ENCODE measurements at places on chromosomes 6 and 20.

- no peak for DNase-seq
Observed at GRCh38 chr20:12305188-12305950, 387.7 kb downstream of the BTBD3 start.

- no peak for DNase-seq
Observed at GRCh38 chr6:116398316-116399010, 27.7 kb downstream of the DSE start.

- DNase-seq: no peak
Observed at GRCh38 chr6:131381052-131381708, 191.8 kb upstream of the ARG1 start.

DNA sequence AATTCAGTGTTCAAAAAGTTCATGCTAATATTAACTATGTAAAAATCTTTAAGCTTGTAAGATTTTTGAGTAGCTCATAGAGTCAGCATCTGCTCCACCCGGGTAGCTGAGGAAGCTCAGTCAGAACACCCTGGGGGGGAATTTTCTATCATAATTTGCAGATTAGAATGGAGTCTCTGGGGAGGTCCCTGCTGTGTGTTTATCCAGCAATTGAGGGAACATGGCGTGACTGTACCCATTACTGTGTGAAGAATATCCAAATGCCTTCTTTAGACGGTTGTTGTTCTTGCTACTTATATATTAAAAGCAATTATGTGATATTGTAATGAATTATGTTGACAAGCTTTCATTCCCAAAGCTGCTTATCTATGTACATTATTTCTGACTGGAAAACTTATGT lies 64.8 kb downstream of the AIG1 start:
- DNase-seq: no peak

GRCh38 chr6:7544597-7544996 lies 3.1 kb downstream of the DSP start:
- DNase-seq: no peak

DNA sequence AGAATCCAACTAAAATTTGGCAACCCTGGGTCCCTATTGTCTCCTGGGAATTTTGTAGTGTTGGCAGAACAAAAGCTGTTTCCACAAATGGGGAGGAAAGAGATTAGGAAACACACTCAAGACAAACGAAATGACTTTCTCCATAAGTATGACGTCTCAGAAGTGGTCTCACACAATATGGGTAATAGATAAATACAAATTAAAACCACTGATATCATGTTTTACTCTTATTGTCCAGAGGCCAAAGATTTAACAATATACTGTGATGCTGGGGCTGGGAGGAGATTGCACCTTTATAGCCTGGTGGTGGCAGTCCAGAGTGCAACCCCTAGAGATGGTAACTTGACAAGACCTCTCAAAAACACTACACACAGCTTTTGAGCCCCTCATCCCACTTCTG lies 18.6 kb downstream of the FKBP1A start:
- DNase-seq: no peak

DNA sequence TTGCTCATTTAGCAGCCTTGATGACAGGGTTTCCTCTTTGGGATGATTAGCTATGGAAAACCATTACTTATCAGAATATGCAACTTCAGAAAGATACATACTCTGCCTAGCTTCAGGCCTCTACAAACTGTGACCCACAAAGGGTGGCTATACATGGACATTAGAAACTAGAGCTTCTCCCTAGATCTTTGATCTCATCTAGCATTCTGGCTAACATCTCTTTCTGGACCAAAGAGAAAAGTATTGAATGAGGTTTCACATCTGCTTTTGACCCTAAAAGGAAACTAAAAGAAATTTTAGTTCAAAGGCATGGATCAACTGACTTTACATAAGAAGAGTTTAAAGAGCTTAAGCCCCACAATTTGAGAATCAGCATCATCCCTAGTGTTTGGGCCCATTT lies 12.4 kb upstream of the HMGN3 start:
- DNase-seq: no peak

DNA sequence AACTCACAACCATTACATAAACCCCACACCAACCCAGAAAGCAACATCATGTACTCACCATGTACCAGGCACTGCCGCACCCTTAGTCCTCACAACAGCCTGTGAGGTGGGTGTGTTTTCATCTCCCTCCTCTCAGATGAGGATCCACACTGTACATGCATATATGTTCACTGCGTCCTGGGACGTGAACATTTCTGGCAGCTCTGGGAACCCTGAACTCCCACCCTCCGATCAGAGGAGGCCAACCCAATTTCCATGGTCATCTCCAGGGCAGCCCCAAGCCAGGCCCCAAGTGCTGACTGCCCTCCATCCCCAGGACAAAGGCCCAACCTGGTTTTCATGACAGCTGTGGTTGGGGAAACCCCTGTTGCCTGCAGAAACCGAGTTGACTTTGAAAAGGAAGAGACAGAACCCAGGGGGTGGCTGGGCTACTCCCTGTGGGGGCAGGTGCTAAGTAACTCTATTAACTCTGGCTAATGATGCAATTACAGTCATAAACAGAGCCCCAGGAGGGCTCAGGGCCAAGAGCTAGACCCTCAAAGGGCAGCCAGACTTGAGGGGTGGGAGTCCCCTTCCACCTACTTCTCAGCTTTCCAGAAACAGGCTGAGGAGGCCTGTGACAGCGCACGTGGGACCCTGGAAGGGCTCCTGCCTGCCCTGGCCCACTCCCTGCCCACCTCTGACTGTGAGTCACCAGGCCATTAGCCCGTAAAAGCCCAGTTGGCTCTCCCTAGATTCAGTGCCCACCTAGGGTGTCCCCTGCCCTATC lies 2.6 kb downstream of the TFEB start:
- DNase-seq: peak; percentile 37

GRCh38 chr20:57526087-57526884 lies 1.3 kb upstream of the CTCFL start:
- DNase-seq: no peak

DNA sequence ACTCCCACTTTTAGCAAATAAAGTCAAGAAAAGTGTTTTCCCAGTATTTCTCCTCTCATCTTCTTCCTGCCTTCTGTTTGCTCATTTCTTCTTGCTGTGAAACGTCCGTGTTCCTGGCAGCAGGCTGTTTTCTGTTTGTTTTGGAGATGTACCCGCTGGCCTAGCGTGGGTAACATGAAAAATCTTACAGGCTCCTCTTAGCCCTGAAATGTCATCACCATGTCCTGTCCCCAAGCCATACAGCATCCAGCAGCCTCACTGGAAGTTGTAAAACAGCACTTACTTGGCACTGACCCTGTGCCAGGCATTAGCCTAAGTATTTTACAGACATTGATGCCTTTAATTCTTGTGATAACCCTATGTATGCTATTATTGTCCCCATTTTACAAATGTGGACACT lies 371.1 kb downstream of the FOXA2 start:
- no peak for DNase-seq

DNA sequence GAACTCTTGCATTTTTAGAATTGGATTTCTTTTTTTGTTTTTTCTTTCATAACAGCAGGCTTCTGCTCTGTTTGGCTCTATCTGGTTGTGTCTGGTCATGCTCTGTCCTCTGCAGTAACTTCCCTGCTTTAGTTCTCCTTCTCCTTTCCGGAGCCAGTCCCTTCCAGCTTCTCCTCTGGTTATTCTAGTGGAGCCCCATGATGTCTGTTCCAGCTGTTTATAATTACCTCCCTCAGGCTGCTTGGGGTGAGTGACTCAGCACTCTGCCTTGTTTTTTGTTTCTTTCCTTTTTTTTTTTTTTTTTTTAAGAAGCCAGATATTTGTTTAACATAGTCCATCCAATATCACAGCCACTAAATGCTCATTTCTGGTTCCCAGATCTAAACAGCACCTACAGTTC lies 409.6 kb downstream of the MAFB start:
- DNase-seq: no peak

DNA sequence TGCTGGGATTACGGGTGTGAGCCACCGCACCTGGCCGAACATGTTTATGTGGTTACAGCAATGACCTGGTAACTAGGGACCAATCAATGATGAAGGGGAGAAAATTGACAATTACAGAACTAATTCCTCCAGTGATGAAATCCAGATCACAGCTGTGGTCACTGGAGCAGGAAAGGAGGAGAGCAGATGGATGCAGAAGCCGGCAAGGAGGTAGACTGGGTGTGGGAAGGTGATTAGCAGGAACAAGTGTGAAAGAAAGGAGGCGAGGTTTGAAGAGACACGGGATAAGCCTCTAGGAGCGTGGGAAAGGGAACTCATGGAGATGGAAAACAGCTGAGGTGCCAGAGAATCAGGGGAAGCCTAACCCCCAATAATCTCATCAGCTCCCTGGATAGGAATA lies 17.2 kb upstream of the SPAG4 start:
- no peak for DNase-seq

DNA sequence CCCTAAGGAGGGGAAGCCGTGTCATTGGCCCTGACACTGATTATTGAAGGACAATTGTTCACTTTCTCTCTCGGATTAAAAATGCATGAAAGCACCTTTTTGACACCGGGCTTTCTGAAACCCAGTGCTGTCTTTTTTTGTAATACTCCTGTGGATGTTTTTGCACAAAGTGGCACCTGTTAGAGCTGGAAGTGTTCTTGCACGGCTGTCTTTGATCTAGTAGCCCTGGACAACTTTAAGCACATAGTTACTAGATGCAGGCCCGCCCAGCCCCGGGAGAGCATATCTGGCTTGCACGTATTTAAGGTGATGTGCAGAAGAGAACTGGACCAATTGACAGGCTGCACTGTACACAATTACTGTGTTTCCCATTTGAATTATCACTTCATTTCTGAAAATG lies 72.6 kb downstream of the ARID1B start:
- DNase-seq: no peak

DNA sequence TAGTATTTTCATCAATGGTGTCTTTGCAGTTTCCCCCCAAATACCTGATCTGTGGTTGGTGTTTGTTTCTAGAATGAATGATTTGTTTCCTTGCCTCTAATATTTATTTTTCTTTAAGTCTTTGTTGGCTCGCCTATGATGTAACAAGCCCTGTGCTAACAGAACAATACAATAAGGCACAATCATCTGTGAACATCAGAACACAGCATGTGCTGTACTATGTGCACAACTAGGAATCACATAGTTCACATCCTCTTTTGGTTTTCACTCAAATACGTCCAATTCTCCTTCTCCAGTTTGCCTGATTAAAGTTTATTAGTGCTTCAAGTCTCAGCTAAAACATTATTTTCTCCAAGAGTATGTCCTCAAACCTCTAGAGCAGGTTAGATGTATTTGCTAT lies 613.1 kb downstream of the EPHA7 start:
- DNase-seq: no peak

DNA sequence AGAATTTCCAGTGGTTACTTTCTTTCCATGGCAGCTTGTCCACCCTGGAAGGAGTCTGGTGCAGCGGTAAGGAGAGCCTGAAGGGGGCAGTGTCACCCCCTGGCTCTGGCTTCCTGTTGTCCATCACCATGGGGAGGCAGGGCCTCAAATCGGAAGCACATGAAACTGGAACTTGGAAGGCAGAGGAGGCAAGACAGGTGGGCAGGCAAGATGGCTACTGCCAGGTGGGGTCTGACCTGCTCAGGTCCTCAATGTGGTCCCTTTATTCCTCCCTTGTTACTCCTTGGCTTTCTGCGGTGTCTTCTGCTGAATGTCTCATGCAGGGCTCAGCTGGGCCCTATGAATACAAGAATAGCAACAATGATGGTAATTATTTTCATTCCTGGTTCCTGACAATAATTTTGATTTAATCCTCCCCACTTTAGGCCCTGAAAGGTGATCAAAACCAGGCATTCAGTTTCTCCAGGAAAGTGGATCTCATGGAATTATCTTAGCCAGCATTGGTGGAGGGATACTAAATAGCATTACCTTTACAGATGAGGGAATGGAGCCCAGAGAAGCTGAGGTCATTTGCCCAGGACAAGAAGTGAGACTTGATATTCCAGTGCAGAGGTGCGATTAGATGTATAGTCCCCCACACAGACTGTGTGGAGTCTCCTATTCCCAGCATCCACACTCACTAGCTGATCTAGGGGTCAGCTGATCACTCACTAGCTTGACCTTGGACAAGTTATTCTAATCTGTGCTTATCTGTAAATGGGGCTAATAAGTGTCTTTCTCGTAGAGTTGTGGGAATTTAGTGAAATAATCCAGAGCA lies 17.6 kb upstream of the SNAI1 start:
- no peak for DNase-seq

- no peak for DNase-seq
Observed at GRCh38 chr20:43936104-43936770, 21.6 kb downstream of the TOX2 start.

DNA sequence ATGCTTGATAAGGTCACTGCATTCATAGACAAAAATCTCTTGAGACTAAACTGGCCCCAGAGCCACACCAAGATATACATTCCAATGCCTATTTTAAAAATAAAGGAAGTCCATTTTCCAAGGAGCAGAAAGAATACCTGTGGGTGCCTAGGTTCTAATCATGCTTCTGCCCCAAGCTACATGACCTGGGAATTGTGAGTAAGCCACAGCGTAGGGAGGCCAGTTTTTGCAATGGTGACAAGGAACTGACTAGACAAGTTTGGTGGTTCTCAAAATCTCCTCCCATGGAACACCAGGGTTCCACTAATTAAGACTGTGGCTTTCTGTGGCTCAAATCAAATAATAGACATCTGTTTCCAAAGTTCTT lies 83.3 kb downstream of the GMDS start:
- no peak for DNase-seq

Data from activated CD8-positive, alpha-beta memory T cell treated with anti-CD3 and anti-CD28 coated beads for 1 hour (primary cell).